ENCODE measurements at places on chromosomes 11 and 22.

DNA sequence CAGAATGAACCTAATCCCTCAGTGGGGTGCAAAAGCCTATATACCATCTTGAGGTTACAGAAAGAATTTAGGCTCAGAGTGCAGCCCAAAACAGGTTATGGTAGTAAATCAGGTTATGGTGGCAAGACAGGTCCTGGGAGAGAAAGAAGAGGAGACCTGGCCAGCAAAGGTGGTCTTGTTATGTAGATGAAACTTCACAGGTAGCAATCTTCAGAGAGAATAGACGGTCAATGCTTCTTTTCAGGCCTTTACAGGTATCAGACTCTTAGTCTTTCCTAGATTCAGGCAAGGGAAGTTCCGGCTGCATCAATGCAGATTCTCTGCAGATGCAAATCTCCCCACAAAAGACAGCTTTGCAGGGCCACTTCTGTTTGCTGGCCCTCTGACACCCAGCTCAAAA, 45.8 kb upstream of the SORL1 start:
- no peak for DNase-seq

- DNase-seq: no peak
Observed at GRCh38 chr11:115944596-115944995, 440.4 kb upstream of the CADM1 start.

GRCh38 chr11:128628686-128629085, 41.3 kb upstream of the ETS1 start:
- DNase-seq: no peak

GRCh38 chr22:25626624-25626990, 62.1 kb downstream of the GRK3 start:
- no peak for DNase-seq

DNA sequence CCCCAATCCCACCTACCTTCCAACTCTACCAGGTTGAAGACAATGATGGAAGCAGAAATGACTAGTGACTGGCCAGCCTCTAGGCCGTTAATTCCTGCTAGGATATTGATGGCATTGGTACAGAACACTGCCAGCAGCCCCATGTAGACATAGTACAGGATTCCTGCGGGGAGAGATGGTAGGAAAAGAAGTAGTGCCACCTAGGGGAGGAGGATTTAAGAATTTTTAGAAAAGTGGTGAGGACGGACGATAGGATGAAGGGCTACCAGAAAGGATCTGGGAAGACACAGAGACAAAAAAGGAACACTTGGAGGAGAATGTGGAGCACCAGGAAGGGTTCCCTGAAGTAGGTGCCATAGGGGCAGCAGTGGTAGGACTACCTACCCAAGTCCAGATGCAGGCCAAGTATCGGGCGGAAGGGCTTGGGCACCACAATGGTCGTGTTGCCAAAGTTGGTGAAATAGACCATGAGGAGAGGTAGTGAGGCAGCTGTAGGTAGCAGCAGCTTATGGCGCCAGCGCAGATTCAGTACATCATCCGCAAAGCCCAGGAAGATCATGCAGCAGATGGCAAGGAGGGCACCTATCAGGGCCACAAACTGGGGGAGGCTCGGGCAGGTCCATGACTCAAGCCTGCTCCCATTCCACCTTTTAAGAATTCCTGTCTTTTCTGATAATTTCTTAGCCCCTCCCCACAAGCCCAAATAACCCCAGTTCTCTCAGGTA, 1.2 kb downstream of the DPAGT1 start:
- no peak for DNase-seq

GRCh38 chr11:63945477-63946163, 6.8 kb downstream of the NAA40 start:
- peak; percentile 63 for DNase-seq

- DNase-seq: no peak
Observed at GRCh38 chr11:68342459-68343158, 30.2 kb downstream of the LRP5 start.

DNA sequence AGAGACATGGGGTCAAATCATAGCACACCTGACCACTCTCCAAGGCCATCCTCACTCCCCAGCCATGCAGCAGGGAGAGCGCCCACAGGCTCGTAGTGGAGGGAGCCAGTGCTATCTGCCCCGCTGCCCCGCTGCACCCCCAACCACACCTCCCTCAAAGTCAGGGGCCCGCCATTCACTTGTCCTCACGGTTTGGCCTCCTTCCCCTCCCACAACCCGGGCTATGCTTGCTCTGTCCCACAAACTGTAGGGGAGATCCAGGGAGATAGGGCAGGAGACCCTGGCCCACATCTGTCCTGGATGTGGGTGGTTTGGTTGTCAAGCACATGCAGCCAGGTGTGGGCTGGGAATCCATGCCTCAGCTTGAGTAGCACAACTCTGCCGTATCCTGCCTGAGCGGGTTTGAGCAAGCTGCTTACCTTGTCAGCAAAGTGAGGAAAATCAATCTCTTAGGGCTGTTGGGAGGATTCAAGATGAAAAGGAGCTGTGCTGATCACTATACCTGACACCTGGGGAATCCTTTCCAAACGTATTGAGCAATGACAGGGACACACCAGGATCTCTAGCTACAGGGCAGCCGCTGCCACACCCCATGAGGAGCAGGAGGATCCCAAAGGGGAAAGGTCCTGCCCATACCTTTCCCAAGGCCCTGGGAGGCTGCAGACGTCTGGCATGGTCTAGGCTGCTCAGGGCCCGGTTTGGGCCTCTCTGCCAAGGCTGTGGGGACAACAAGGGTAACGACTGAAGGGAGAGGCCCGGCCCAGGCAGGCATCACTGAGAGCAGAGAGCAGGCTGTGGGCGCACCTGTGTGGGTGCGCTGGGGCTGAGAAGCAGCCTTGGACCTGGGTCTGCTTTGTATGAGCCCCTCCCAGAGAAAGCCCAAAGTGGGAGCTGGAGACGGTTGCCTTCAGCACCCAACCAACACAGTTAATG, 23.3 kb downstream of the KCNJ5 start:
- no peak for DNase-seq

GRCh38 chr22:45320357-45320976, 10.7 kb downstream of the FAM118A start:
- DNase-seq: no peak

DNA sequence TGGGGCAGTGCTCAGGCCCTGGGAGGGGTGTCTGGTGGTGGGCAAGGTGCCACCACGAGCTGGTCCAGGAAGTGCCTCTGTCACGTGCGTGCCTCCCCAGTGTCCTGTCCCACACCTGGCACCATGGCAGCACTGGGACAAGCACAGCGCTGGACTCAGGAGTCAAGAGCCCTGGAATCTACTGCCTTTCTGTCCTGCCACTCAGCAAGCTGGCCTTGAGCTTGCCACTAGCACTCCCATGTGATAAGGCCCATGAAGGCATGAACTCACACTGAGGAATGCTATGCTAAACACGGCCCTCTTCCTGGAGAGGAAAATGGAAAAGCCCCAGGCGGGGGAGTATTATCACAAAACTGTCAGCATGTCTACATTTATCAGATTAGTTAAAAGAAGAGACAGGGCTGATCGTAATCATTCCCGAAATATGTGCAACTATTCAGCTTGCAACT, 50.7 kb upstream of the SLC35C1 start:
- DNase-seq: no peak

- no peak for DNase-seq
Observed at GRCh38 chr11:45530111-45530510, 135.3 kb downstream of the CHST1 start.

DNA sequence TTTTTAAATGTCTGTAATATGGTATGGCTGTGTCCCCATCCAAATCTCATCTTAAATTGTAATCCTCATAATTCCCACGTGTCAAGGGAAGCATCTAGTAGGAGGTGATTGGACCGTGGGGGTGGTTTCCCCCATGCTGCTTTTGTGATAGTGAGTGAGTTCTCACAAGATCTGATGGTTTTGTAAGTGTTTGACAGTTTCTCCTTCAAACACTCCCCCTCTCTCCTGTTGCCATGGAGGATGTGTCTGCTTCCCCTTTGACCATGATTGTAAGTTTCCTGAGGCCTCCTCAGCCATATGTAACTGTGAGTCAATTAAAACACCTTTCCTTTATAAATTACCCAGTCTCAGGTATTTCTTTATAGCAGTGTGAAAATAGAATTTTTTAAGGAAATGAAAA, 31.1 kb upstream of the CD44 start:
- DNase-seq: no peak

- no peak for DNase-seq
Observed at GRCh38 chr11:129035244-129035643, 92.6 kb upstream of the TP53AIP1 start.

DNA sequence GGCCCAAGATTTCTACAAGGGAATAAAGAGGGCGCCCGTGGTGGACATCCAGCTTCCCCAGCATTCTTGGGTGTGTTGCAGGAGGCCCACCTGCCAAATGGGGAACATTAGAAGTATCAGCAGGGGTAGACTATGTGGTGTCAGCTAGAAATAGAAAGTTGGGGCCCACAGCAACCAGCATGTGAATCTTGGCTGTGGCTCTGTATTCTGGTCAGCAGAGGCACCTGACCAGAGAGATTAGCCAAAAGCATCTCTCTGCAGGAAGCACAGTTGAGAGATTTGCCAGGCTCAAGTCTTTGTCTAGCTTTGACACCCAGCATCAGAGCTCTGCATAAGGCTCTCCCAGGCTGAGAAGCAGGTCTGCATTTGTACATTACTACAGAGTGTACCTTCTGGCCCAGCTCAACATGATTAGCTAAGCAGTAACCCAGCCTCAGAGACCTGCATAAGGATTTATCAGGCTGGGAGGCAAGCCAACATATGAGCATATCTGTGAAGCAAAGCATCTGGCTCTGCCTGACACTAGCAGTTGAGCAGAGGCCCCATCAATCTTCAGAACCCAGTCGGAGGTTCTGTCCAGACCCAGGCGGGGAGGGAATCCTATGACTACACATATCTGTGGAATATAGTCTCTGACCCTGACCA, 79.9 kb downstream of the MS4A13 start:
- DNase-seq: no peak

- DNase-seq: peak; percentile 32
Observed at GRCh38 chr11:111047374-111047773, 198.2 kb upstream of the POU2AF2 start.

GRCh38 chr11:86977441-86978050, 22.4 kb upstream of the FZD4 start:
- no peak for DNase-seq

DNA sequence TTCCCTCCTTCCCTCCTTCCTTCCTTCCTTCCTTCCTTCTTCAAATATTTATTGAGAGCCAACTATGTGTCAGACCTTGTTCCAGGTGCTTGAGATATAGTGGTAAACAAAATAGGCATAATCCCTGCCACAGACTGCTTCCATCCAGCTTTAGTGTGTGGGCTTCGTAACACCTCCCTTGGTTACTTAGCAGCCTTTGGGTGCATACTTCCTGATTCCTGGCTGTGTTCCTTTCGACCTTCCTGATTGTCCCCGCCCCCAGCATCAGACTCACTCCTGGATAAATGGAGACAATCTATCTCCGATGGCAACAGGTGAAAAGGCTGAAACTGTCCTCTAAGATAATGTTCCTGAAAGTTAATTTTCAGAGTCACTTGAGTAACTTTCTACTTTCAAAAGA, 13.5 kb downstream of the CCDC81 start:
- DNase-seq: no peak

DNA sequence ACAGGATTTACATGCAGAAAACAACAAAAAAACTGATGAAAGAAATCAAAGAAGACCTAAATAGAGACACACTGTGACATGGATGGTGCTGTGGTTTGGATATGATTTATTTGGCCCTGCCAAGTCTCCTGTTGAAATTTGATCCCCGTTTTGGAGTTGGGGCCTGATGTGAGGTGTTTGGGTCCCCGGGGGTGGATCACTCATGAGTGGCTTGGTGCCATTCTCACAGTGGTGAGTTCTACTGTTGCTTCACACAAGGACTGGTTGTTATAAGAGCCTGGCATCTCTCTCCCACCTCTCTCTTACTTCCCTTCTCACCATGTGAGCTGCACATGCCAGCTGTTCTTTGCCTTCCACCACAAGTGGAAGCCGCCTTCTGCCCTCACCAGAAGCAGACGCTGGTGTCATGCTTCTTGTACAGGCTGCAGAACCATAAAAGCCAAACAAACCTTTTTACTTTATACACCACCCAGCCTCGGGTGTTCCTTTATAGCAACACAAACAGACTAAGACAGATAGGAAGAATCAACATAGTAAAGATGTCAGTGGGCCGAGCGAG, 7.8 kb upstream of the RTL6 start:
- no peak for DNase-seq

DNA sequence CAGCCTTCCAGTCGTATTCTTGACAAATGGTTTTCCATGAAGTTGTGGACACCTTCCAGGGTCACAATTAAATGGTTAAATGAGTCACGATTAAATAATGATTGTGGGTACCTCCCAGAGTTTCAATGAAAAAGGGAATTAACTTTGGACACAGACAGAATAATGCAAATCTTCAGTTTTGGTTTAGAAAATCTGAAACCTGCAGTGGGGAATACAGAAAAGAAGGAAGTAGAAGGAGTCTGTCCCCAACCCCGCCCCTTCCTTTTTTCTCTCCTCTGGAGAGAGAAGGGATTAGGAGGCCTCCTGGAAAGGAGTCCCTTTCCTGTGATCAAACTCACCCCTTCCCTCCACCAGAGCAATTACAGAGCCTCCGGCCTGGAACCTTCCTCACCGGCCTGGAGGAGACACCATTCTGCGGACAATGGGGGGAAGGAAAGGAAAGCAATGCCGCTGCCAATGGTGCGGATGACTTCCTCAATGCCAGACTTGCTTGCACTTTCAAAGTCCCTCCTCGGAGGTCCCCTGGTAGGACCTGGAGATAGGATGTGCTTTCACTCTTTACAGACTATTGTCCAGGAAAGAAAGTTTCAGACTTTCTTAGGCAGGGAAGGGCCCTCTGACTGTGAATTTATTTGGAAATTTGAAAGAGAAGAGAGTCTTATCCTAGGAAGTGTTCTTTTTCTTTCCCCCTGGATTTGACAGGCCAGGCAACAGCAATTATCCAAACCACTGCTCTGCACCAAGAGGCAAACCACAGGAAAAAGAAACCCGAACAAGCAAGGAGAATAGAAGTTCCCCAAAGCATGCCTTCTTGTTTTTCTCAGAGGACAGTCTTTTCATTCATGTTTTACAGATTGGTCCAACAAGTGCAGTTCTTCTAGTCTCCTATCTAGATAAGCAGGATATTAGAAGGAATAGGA, 86.8 kb downstream of the PTPRJ start:
- DNase-seq: no peak

GRCh38 chr22:50302041-50302541, 5.4 kb downstream of the PLXNB2 start:
- DNase-seq: no peak

- no peak for DNase-seq
Observed at GRCh38 chr11:35529971-35530495, 4.6 kb upstream of the PAMR1 start.

Measured in NCI-H1092 (cell line).